HepG2 (cell line): ENCODE measurements at places on chromosomes 2 and 18.
A peak's percentile ranks its signal among the peaks of the same experiment; 100 is the strongest.

DNA sequence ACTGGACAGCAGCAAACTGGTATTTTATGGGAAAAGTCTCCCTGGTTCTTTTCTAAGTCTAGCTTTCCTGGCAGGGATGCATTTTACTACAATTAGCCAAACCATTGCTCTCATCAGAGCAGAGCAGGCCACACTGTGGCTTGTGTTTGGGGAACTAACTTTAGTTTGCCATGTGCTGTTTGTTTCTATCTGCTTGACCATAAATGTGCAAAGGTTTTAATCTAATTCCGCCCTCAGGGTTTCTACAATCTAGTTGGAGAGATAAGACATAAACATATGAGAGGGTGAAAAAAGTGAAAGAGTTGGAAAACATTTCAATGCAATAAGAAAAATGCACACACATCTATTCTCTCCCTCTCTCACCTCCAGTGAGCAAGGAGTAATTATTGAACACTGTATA, 86.9 kb upstream of the MAPK4 start:
- DNase-seq = no peak

- peak; percentile 79 for DNase-seq
Measured at GRCh38 chr2:233353769-233354499, at the start of gene DGKD. TSS of gene DGKD (plus strand) at chr2:233354494. CDS start at chr2:233354519, 25 bp downstream.

GRCh38 chr18:336713-337112, 68.9 kb upstream of the THOC1 start:
- DNase-seq = no peak

DNA sequence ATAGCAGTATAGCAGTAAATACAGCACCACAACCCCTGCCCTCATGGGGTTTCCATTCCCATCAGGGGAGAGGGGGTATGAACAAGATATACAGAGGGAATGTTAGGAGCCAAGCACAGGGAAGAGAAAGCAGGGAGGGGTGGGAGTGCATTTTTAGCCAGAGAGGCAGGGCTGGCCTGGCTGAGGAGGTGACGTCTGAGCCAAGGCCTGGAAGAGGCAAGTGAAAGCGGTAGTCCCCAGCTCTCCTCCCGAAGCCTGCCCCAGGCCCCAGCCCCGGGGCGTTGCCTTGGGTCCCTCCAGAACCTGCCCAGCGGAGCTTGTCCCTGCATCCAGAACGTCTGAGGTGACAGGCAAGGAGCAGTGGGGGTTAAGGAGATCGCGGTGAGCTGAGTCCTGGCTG, 45.1 kb upstream of the FOSL2 start:
- DNase-seq = no peak

GRCh38 chr2:27441958-27442919, at the start of gene KRTCAP3:
TSS of gene KRTCAP3 (plus strand) at chr2:27442381. CDS start at chr2:27442413, 32 bp downstream.
- no peak for DNase-seq

GRCh38 chr2:98445683-98446581, 1.3 kb downstream of the INPP4A start:
- DNase-seq = no peak

GRCh38 chr18:35390951-35391700, 14.0 kb upstream of the ZNF396 start:
- no peak for DNase-seq

GRCh38 chr18:3610813-3611212, 160.8 kb downstream of the TGIF1 start:
- no peak for DNase-seq

- DNase-seq = peak; percentile 61
Measured at GRCh38 chr2:73290049-73290839, 3.1 kb downstream of the EGR4 start.

GRCh38 chr2:237109421-237109934, 23.8 kb downstream of the COPS8 start:
- DNase-seq = no peak

DNA sequence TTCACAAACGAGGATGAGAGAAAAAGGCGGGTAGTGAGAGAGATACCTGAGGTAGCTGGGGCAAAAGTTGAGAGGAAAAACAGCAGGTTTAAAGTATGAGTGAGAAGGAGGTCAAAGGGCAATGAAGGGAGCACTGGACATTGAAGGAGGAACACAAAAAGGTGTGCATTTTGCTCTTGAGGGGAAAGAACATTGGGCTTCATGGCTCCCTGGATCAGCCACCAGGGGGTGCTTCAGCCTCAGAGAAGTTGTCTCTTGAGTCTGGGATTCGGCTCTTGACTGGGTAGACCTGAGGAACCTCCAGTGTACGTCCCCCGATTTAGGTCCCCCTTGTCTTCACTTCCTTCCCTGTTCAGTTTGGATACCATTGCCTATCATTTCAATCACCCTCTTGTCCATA, 128.5 kb downstream of the RAPGEF4 start:
- peak; percentile 13 for DNase-seq

DNA sequence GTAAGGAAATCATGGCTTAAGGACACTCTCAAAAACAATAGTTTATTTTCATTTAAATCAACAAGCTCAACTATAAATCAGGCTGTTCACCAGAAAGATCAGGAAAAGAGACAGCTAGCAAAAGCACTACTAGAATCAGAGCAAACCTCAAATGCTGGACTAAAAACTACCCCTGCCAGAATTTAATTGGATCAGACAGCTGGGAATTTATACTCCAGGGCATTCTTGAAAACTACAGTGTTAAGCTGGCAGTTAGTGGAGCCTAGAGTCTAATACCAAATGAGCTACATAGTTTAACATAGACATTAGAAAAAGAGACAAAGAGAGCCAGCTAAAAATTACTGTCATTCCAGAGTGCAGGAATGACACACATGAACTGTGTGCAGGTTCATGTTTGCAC, 1016.4 kb upstream of the CRIM1 start:
- DNase-seq = no peak

- DNase-seq = no peak
Measured at GRCh38 chr2:232897598-232898408, 27.7 kb downstream of the SNORC start.

DNA sequence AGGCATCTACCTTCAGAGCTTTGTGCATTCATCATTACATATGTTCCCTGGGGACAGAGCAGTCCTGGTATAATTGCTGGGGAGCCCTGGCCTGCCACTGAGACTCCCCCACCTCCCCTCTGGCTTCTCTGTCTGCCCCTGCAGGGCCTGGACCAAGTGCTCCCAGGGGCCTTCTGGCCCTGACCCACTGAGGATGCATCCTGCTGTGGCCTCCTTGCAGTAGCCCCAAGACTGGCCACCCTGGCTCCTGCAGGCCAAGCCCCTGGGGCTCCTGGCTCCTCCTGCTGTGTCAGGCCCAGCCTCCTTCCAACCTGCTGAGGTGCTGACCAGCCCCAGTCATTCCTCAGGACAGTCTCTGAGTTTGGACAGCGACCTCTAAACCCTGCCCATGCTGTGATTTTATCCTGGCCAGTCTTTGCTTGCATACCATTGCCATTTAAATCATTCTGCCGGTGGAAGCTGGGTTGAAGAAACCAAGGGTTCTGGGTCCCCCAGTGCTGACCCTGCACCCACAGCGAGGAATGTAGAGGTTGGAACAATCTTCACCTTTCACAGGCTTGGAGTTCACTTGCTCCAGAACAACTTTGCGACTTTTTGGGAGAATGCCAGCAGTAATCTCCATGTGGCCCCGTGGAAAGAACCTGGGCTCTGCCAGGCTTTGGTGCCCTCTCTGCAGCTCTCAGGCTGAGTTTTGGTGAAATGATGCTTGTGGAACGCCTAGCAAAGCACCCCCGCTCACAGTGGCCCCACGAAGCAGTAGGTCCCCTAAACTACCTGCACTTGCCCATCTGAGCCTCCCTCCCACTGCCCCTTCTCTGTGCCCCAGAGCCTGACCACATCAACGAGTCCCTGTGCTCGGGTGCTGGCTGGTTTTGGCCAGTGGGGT, 167.3 kb upstream of the GLI2 start:
- no peak for DNase-seq

DNA sequence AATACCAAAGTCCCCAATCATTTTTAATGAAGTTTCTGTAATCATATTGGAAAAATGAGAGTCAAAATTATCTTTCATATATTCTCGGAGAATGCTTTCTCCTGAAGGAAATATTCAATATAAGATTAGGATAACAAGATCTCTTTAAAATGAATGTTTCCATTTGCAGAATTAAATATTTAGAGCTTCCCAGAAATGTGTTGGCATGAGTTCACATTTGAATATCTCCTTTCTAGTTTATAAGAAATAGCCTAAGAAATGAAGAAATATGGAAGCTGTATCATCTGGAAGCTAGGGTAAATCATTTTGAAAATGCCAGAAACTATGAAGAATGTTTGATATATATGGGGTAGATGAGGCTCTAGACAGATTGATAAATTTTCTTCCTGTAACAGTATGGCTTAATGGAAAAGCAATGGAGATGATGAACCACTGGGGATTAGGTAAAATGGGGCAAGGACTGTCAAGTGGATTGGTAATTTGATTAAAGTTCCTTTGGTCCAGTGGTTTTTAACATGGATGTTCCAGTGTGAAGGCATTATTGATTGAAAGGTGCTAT, 184.6 kb upstream of the ZNF804A start:
- no peak for DNase-seq

GRCh38 chr2:39728941-39729351, 50.1 kb downstream of the THUMPD2 start:
- DNase-seq = peak; percentile 58

DNA sequence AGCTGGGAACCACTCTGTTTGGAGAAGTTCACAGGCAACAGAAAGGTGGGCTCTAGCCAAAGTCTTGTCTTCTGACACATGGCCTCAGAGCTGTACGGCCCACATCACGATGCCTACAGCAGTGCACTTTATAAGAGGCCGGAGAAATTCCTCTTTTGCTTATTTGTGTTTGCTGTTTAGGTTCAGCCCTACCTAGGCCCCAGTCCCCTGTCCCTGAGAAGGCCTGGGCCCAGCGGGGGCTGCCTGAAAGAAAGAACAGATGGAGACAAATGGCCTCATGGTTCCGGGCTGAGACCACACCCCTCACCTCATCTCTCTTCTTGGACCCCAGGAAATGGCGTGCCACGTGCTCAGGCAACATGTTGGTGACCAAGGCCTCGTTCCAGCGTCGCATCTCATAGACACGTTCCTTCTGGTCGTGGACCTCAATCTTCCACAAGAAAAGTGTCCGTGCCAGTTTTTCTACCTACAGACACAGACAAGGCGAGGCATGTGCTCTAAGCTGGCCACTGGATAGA, 30.9 kb downstream of the CENPO start:
- DNase-seq = no peak

GRCh38 chr2:101057051-101057933, 55.2 kb downstream of the RPL31 start:
- DNase-seq = no peak

DNA sequence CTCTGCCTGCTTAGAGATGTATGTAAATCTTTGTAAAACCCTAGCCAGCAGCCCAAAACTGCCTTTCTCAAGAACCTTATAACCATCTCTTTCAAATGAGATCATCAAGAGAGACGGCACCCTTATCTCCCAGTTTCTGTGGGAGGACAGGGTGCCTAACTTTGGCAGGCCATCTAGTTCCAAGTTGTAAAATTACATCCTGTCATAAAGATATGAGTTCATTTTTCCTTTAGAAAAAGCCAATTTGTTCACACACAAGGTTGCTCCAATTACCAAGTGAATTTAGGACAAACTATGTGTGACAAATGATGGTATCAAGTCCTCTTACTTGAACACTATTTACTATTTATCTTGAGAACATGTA, 65.3 kb downstream of the MEMO1 start:
- no peak for DNase-seq

GRCh38 chr18:45231617-45232016, 383.7 kb upstream of the SLC14A2 start:
- DNase-seq = no peak

DNA sequence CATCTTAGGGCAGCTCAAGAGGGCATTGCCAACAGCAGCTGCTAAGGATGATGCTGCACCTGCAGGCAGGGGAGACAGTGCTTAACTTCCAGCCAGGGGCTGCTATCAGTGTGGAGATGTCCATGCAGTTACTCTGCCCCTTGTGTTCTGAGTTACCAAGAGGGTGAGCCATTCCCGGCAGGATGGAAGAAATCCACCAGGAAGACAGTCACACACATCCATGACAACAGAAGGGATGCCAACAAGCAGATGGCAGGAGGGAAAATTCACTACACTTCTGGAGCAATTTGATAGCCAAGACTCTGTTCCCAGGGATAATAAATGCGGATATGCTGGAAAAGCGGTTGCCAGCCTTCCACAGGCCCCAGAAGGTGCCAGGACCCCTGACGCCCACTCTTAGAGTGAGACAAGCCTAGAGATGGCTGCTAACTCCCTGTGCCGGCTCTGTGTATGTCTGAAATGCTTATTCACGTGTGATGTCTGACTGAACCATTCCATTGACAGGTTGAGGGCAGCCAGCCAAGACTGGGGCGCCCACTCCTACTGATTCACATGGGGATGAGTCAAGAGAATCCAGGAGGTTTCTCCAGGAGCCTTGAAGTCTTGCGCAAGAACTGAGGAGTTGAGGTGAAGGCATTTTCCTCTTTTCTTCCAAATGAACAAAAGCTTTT, 24.5 kb downstream of the LOXHD1 start:
- no peak for DNase-seq

DNA sequence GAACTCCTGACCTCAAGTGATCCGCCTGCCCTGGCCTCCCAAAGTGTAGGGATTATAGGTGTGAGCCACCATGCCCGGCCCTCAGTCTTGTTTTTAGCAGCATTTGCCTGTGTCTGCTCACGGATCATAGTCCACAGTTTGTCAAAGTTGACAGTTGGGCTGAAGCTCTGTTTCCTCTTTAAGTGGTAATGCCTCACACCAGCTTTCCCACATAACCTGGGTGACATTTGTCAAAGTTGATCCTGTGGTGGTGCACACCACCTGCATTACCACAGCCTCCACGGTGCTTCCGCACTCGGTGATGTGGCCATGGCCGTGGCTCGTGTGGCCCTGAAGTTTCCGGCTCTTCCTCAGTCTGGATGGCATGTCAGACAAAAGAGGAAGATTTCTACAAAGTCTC, 27.1 kb downstream of the RAB31 start:
- peak; percentile 54 for DNase-seq
